Lower lobe of right lung (tissue), 2 donors: ENCODE measurements at places on chromosomes 11 and 22. TPM values are rescaled to one million over a fixed set of nuclear protein-coding genes. Genes with fewer than 3 reads are reported as not detected.

The ASRGL1 gene
- total RNA-seq = 39.7 TPM

The PRR33 gene
- not detected for total RNA-seq

The IFITM2 gene
- 607 TPM for total RNA-seq

The GLYAT gene
- total RNA-seq = not detected

The MMP1 gene
- 0.97 TPM for total RNA-seq

- DNase-seq = no peak
Measured at GRCh38 chr11:88950975-88951374, 114.8 kb downstream of the GRM5 start.

GRCh38 chr11:95768521-95768920, 21.1 kb downstream of the FAM76B start:
- DNase-seq = no peak

DNA sequence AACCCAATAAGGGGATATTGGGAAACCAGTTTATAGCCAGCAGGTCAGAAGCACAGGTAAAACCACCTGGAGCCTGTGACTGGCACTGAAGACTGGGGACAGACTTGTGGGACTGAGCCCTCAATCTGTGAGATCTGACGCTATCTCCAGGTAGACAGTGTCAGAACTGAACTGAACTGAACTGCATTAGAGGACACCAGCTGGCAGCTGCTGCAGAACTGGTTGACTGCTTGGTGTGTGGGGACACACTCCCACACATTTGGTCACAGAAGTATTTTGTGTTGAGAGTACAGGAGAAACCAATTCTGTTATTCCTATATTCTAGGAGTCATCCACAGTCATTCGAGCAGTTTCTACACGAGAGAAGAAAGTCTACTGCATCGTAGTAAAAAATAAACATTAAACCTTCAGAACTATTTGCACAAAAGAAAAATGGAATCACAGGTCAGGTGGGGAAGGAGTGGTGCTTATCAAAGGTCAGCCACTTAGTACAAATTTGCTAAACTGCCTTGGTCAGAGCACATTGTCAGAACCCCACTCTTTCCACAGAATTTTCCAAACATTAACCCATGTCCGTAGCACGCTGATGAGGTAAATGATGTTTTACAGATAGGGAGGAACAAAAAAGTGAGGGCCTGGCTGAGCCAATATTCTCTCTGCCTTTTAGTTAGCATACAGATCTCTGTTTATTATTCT, 77.2 kb downstream of the SIK3 start:
- DNase-seq = no peak

GRCh38 chr11:117554601-117555333, 227.1 kb downstream of the CEP164 start:
- no peak for DNase-seq

DNA sequence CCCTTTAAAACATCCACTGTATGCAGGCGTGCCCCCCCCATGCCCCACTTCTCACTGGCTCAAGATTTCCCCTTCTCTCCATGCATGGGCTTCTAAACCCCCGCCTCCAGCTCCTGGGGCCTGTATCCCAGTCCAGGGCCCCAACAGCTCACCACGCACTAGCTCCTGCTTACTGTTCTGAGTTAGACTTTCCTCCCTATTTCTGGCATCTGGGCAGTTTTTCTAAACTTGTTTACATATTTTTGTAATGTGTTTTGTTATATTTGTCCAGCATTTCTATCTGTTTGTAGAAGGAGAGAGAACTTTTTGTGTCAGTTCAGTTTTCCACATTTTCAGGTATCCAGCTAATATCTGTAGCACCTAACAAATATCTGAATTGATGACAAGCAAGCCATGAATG, 178.5 kb downstream of the SPON1 start:
- DNase-seq = no peak

DNA sequence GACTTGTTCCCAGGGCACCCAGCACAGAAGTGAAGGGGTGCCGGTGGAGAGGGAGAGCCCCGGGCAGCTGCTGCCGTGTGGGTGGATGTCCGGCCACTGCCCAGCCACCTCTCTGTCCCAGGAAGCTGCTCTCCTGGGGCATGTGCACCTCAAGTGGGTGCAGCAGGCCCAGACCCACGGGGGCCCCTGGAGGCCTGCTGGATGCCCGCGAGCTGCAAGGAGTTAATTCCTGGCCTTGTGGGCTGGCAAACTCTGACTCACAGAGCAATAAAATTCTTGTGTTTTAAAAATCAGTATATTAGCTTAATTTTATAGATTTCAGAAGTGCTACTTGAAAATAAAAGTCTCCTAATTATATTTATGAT, 37.4 kb upstream of the KCNQ1OT1 start:
- DNase-seq = no peak

DNA sequence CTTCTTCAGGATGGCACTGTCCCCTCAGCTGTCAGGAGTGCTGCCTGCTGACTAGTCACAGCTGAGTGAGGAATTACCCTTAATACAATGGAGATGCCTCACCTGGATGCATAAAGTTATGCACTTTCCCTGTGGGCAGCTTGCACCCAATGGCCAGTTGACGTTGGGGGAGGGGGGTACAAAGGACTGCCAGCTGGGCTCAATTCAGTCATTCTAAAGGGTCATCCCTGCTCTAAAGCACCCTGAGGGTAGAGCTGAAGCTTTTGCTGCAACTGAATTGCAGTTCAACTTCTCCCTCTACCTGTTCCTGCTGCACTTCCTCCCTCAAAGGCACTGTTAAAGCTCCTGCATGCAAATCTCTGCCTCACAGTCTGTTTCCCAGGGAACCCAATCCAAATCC, 147.8 kb upstream of the SESN3 start:
- DNase-seq = no peak

DNA sequence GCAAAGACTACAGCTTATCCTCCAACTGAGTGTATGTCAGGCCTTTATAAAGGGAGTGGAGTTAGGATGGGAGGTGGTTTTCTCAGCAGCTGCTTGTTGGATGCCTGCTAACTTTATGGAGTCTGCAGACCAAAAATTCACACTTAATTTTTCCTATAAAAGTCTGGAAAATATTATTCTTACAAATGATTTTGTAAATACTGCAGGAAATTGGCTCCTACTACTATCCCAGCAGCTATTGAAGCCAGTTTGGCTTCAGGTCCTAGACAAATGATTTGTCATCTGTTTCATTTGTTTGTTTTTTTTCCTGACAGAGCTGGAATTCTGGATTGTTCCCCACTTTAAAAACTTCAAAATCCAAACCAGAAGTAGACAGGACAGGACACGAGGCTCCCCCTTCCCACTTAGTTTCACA, 292.5 kb downstream of the TMEM135 start:
- no peak for DNase-seq

- DNase-seq = no peak
Measured at GRCh38 chr11:125214601-125215565, 50.3 kb downstream of the PKNOX2 start.

DNA sequence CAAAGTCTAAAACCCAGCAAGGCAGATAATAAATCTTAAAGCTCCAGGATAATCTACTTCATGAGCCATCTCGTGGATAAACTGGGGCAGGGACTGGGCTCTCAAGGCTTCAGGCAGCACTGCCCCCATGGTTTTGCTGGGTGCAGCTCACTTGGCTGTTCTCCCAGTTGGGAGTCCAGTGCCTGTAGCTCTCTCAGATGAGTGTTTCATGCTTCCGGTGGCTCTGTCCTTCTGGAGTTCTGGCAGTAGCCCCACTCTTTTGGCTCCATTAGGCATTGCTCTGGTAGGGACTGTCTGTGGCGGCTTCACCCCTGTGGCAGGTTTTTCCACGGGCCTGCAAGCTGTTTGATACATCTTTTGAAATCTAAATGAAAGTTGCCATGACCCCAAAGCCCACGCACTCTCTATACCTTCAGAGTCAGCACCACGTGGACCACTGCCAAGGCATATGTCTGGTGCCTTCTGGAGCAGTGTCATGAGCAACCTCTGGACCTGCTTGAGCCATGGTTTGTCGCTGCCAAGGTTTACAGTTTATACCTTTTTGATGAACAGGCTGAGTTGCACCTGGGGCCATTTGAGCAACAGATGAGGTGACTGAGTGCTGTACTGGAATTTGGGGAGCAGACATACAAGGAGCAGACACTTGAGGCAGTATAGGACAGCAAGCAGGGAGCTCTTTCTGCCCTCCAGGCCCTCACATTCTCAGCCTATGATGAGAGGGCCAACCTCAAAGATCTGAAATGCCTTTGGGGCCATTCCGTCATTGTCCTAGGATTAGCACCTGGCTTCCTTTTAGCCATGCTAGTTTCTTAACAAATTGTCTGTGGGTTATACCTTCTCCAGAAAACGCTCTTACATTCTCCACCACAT, 48.6 kb downstream of the MTNR1B start:
- no peak for DNase-seq
